ENCODE measurements at places on chromosomes 1 and 21.

DNA sequence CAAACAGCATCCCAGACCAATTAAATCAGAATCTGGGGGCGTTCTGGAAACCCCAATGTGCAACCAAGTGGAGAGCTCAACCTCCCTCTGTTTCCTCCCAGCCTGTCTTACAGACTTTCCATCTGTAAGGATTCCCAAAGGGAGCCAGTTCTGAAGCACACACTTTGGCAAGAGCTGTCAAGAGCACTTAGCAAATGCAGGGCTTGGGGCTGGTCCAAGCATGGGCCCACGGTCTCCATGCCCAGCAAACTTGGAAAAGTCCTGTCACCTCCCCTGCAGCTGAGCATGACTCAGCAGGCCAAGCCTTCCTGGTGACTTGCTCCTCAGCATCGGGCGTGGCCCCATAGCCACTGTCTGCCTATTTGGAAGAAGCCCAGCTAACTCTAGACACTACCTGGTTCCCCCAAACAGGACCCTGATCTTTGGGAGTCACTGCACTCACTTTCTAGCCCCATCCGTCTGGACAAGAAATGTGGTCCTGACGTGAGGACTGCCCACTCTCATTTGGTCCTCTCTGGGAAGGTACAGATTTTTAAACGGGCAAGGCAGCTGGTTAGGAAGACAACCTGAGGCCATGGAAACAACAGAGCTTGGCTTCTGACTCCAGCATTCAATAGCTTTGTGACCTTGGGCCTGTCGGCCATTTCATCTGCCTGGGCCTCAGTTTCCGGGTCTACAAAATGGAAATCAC, 16.9 kb downstream of the SLC2A1 start:
- peaks cover 75% of the 10 kb centered on the region for H3K36me3 ChIP-seq
- H3K27ac ChIP-seq: peak overlapping the region; percentile 91
- H3K27me3 ChIP-seq: no peaks in the 10 kb centered on the region

- H3K36me3 ChIP-seq: peaks cover 14% of the 10 kb centered on the region
- no peak overlapping the region for H3K27ac ChIP-seq
- peaks cover 73% of the 10 kb centered on the region for H3K27me3 ChIP-seq
- peak; percentile 61 for DNase-seq
These were observed 5.2 kb upstream of the FOXD3 start for GRCh38 chr1:63316984-63317816.

DNA sequence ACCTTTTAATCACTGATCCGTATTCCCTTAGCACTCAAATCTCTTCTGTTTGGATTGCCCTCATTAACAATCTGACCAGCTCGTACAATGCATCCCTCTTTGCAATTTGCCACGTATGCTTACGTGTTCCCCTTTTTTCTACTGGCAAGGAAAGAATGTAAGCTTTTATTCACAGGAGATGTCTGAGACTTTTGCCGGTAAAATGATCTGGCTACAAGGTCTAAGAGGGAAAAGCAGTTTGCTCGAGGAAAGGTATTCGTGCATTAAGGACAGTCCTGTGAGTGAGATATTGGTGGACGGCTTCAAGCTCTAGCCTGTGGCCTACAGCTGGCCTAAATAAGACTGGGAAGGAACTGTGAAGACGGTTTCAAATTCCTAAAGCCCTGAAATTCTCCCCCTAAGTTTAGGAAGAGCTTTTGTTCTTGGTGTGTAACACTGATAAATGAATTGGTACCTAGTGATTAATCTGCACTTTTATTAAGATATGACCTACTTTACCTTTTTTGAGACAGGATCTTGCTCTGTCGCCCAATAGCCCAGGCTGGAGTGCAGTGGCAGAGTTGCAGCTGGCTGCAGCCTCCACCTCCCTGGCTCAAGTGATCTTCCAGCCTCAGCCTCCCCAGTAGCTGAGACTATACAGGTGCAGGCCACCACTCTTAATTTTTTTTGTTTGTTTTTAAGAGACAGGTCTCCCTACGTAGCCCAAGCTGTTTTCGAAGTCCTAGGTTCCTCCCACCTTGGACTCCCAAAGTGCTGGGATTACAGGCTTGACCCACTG, 895 bp upstream of the UBR4 start:
- H3K27me3 ChIP-seq: no peaks in the 10 kb centered on the region
- H3K4me1 ChIP-seq: peaks cover 57% of the 10 kb centered on the region
- no peak for DNase-seq
- H3K4me3 ChIP-seq: peak overlapping the region; percentile 95

DNA sequence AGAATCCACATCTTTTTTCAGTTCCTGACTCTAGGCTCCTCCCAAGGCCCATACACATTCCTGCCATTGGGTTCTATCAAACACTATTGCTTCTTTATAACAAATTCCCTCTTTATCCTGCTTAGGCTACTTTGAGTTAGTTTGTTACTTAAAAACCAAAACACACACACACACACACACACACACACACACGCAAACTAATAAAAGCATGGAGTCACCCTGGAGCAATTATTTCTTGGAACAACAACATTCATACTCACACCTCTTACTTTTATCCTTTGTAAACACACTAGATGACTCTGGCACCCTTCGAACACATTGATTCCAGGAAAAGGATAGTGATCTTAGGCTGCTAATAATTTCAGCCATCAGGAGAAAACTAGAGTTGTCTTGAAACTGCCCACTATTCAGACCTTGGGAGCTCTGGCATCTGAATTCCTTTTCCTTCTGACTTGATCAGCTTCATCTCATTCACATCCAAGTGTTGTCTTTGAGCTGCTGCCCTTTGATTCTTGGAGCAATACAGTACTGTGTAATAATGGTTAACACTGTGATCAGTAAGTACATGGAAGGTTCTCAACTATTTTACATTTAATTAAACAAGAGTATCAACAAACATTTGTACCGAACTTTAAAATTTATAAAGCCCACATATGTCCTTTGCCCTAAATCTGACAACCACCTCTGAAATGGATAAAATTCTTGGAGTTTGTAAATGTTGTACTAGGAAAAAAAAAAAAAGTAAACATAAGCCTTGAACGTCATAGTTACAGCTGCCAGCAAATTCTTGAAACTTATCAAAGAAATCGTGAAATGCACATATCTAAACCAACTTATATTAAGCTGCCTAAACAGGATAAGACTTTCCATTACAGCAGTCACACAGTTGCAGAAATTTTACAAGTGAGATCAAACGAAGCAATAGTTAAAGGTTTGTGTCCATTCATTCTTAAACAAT, 2.8 kb upstream of the SEC22B start:
- H3K27me3 ChIP-seq: peaks cover 2% of the 10 kb centered on the region
- DNase-seq: no peak
- H3K4me3 ChIP-seq: no peak overlapping the region
- no peak overlapping the region for H3K27ac ChIP-seq
- peaks cover 4% of the 10 kb centered on the region for H3K4me1 ChIP-seq

DNA sequence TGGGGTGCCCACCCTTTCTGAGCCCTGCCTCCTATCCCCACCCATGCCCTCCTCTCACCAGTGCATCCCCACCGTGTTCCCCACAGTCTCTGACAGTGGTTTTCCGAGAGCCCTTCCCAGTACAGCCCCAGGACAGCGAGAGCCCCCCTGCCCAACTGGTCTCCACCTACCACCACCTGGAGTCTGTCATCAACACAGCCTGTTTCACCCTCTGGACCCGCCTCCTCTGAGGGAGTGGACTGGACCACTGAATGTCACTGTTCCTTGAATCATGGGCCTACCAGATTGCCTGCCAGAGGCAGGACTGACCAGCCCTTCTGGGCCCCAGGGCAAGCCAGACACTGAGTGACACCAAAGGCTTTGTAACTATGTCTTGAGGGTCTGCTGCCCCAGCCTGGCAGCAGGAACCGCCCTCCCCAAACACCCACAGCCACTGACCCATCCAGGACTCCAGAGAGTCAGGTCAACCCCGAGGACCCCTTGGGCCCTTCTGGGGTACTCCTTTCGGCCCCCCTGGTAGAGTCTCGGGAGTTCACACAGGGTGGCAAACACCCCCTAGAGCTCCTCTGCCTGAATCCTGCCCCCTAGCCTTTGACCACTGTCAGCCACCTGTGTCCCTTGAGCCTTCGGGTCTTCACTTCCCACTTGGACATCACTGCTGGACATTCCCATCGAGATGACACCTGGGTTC, 3.3 kb downstream of the HYI start:
- no peak overlapping the region for H3K4me3 ChIP-seq
- no peak for DNase-seq
- H3K4me1 ChIP-seq: peaks cover 18% of the 10 kb centered on the region
- no peak overlapping the region for H3K27ac ChIP-seq
- H3K27me3 ChIP-seq: peaks cover 2% of the 10 kb centered on the region

- H3K36me3 ChIP-seq: no peaks in the 10 kb centered on the region
- DNase-seq: no peak
- H3K4me3 ChIP-seq: no peak overlapping the region
These were observed 108.8 kb upstream of the MAGI3 start for GRCh38 chr1:113281550-113281949.

- peak overlapping the region; percentile 60 for H3K4me3 ChIP-seq
- no peaks in the 10 kb centered on the region for H3K27me3 ChIP-seq
- peaks cover 70% of the 10 kb centered on the region for H3K4me1 ChIP-seq
- peaks cover 11% of the 10 kb centered on the region for H3K36me3 ChIP-seq
- peak overlapping the region; percentile 82 for H3K27ac ChIP-seq
These were observed 10.1 kb downstream of the NEK7 start for GRCh38 chr1:198166900-198167299.

- DNase-seq: no peak
- no peak overlapping the region for H3K27ac ChIP-seq
- no peak overlapping the region for H3K4me3 ChIP-seq
- H3K36me3 ChIP-seq: peaks cover 8% of the 10 kb centered on the region
- H3K4me1 ChIP-seq: peaks cover 8% of the 10 kb centered on the region
These were observed 9.4 kb downstream of the ZCCHC17 start for GRCh38 chr1:31306278-31306677.

- no peak overlapping the region for H3K4me3 ChIP-seq
- no peaks in the 10 kb centered on the region for H3K36me3 ChIP-seq
- no peaks in the 10 kb centered on the region for H3K27me3 ChIP-seq
- DNase-seq: no peak
- H3K4me1 ChIP-seq: no peaks in the 10 kb centered on the region
These were observed 144.2 kb downstream of the KCNK2 start for GRCh38 chr1:215226757-215227156.

GRCh38 chr1:245404527-245404926, 249.7 kb downstream of the KIF26B start:
- peaks cover 4% of the 10 kb centered on the region for H3K27me3 ChIP-seq
- no peak overlapping the region for H3K27ac ChIP-seq
- H3K36me3 ChIP-seq: no peaks in the 10 kb centered on the region
- no peak overlapping the region for H3K4me3 ChIP-seq
- no peaks in the 10 kb centered on the region for H3K4me1 ChIP-seq

- no peak overlapping the region for H3K4me3 ChIP-seq
- DNase-seq: no peak
- peaks cover 11% of the 10 kb centered on the region for H3K27me3 ChIP-seq
- H3K27ac ChIP-seq: no peak overlapping the region
- H3K36me3 ChIP-seq: peaks cover 23% of the 10 kb centered on the region
These were observed 994 bp downstream of the FAM229A start for GRCh38 chr1:32361308-32361673.

DNA sequence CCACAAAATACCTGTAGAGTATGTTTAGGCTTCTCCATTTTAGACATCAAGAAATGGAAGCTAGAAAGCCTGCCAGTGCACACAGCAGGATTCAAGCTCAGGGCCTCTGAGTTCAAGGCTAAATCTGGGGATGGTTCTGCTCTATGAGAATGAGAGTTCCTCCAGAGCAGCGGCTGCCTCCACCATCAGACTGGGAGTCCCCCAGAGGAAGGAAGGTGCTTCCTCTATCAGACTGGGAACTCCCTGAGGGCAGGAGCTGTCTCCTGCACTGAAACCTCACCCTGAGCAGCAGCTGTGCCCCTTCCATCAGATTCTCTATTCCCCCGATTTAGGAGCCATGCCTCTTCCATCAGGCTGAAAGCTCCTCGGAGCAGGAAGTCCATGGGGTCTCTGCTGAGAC, 20.1 kb downstream of the PLA2G5 start:
- no peaks in the 10 kb centered on the region for H3K4me1 ChIP-seq
- no peak for DNase-seq
- H3K27me3 ChIP-seq: peaks cover 13% of the 10 kb centered on the region
- H3K4me3 ChIP-seq: no peak overlapping the region
- H3K27ac ChIP-seq: no peak overlapping the region
- no peaks in the 10 kb centered on the region for H3K36me3 ChIP-seq

- H3K4me3 ChIP-seq: no peak overlapping the region
- H3K27me3 ChIP-seq: no peaks in the 10 kb centered on the region
- no peak overlapping the region for H3K27ac ChIP-seq
These were observed 3.9 kb upstream of the NHLH1 start for GRCh38 chr1:160363010-160363409.

Measured in T-helper 2 cell treated with Interferon-gamma antibody and Interleukin-4, amounts not matched to agents 5 μg/mL and 100 μg/mL, for 36 hours (primary cell).